ENCODE measurements at places on chromosomes 5 and 9.

DNA sequence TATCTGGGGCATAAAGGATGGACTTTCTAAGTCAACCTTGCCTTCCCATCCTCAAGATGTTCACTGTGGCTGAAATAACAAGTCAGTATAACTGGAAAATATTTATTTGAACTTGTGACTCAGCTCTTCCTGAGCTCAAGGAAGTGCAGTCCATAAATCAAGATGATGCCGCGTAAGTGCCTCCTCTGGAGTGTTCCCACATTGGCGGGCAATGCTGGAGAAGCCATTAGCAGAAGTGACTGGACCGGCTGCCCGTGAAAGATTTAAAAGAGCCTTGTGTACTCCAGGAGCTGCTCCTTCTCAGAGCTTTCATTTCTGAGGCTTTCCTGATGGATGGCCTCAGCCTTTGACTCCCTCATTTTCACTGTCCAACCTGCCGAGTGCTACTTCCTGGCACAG is 17.4 kb downstream of the TMOD1 start:
- peak; percentile 87 for DNase-seq

DNA sequence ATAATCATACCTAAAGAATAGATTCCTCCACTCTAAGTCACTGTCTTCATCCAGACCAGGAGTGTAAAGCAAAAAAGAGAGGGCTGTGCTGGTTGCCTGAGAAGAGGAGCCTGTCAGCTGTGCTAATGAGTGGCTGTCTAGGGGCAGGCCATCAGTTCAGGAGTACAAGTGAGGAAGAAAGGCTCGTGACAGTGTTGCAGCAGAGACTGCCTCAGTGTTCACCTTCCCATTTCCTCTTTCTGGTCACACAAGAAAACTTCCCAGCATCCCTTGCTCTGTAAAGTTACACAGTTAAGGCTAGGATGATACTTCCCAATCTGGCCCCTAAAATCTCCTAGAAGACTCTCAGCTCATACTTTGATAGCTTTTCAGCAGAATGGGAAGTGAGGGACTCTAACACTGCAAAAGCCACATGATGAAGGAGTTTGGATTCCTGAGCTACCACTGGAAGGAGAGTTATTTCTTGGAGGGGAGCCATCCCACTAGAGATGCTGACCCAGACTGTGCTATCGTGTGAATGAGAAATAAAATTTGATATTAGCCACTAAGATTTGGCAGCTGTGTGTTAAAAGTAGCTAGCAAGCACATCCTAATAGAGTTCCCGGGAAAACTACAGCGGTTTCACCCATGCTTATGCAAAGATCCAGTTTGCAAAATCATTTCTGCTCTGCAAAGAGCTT is 67.1 kb downstream of the ADAMTS12 start:
- no peak for DNase-seq

DNA sequence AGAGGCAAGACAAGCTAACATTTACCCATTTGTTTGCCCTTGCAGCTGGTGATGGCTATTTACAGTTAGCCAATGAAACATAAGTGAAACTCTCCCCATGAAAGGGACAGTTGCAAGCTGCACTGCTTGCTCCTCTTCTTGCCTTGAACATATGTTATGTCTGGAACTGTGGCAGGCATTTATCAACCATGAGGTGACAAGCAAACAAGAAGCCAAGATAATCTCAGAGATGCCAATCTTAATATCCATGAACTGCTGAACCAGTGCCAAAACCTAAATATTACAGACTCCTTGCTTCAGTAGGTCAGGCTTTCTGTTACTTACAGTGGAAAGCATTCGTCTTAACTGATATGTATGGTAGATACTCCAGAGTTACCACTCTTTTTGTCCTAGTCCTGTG is 133.4 kb downstream of the ACTBL2 start:
- no peak for DNase-seq

DNA sequence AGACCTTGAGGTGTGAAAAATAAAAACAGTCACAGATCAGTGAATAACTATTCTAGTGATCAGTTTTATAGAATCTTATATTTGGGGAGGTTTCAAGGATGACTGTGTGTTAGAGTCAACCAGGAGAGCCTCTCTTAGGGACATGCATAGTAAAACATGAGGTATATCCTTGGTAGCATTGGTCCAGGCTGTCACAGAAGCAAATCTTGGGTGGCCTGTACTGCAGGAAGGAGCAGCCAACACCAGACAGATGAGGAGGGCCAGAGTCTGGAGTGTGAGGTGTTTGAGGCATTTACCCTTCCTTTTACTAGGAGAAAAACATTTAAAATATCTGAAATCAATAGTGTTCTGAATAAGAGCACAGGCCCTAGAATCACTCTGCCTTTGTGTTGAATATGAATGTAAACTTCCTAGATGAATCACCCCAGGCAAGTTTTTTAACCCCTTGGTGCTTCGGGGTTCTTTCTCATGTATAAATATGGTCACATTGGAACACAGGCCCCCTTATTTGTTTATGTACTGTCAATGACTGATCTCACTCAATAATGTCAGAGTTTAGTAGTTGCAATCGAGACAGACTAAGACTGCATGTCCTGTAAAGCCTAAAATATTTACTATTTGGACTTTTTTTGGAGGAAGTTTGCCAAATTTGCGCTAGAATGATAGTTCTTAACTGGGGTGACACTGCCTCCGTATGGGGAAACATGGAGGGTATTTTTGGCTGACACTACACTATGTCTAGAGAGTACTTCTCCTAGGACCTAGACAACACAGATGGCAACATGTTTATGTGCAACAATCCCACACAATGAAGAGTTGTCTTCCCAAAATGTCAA is 416.5 kb upstream of the POU5F2 start:
- DNase-seq, result no peak

GRCh38 chr9:91164724-91165520 is 196.8 kb downstream of the AUH start:
- peak; percentile 90 for DNase-seq

DNA sequence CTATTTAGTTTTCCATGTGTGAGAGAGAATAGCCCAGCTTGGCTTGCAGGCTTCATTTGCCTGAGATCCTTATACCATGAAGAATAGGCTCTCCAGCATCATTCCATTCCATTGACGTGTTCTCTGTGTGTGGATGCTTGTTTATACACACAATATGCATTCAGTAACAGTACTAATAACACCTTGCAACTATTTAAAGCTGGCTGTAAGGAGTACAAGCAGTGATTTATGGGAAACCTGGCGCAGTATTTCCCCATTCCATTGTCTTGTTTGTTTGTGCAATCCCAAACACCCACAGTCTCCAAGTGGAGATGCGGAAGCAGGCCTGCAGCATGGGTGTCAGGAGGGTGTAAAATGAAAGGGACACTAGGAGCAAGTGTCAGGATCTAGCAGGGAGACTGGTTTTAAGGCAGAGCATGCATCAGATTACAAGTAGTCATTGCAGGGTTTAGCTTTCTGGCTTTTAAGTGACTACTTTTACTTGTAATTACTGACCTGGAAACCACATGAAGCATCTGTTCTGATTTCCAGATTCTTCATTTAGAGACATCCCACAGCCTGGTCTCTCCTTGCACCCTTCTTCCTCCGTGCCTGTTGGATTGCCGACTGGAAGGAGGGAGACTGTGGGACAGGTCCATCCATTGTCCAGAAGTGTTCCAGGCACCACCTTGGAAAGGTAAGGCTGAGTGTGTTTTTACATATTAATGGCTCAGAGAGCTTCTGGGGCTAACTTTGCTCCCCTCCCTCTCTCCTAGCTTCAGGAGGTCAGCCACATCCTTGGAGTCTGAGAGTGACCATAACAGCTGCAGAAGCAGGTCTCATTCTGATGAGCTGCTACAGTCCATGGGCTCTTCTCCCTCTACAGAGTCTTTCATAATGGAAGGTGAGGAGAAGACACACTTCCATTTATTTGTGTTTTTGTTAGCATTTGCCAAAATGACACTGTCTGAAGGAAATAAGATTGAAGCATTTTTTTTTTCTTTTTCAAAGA is 241.6 kb downstream of the ARHGEF28 start:
- no peak for DNase-seq

DNA sequence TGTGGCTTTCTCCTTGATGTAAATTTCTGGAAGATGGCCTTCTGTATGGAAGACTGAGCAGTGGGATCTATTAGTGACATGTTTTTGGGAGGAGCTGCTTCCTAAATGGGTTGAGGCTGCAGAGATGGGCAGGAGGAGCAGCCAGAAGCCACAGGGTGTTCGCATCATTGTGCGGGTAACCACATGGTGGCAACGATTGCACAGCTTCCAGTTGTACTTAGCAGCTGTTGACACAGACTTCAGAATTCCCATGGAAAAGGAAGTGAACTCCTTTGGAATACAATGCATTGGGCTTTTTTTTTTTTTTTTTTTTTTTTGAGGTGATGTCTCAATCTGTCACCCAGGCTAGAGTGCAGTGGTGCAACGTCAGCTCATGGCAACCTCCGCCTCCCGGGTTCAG is 297.3 kb downstream of the NR3C1 start:
- DNase-seq, result no peak
